ENCODE measurements at places on chromosomes 12 and 14. TPM values are rescaled to one million over a fixed set of nuclear protein-coding genes. Genes with fewer than 3 reads are reported as not detected.

PGF gene
- 7.3 TPM for total RNA-seq

OR6C76 gene
- total RNA-seq = not detected

SMCO2 gene
- not detected for total RNA-seq

DNA sequence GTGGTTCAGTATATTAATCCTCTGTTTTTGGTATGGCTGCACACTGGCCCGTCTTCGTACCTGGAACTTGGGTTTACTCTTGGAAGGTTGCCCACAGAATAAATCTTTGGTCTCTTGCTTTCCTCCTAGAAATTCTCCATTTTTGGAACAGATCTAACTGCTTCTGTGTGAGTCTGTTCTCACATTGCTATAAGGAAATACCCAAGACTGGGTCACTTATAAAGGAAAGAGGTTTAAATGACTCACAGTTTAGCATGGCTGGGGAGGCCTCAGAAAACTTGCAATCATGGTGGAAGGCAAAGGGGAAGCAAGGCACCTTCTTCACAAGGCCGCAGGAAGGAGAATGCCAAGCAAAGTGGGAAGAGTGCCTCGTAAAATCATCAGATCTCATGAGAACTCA, 407.8 kb upstream of the PDE3A start:
- no peak for DNase-seq

GRCh38 chr12:49535921-49536525, 2.8 kb upstream of the KCNH3 start:
- DNase-seq = no peak

DNA sequence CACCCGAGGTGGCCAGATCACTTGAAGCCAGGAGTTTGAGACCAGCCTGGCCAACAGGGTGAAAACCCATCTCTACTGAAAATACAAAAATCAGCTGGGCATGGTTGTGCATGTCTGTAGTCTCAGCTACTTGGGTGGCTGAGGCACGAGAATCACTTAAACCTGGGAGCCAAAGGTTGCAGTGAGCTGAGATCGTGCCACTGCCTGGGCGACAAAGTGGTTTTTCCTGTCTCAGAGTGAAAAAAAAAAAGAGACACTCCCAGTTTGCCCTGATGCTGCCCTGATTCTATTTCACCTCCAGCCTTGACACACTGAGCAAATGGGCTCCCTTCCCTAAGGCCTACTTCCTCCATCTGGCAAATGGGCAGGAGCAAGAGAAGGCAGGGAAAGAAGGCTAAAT, 28.5 kb upstream of the PLEK2 start:
- DNase-seq = peak; percentile 53

DNA sequence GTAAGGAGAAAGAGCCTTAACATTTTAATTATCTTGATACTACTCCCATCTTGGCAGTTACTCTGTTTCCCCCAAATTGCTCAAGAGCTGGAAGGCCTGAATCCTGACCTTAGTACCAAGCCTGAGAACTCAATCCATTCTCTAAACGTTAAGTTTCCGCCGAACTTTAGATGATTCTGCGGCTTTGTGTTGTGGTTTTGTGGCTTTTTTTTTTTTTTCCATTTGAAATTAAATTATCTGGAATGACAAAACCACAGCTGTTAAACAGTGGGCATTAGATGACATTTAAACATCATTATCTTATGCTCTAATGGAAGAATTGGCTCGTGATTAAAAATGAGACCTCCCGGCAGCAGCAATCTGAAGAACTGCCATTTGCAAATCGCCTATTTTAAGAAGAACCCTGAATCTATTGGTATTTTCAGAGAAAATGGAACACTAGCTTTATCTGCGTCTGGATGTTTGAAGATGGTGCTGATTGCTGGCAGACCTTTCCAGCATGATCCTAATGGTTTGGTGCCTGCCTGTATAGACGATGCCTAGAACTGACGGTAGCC, 38.4 kb downstream of the TMEM132C start:
- DNase-seq = no peak

- DNase-seq = no peak
Measured at GRCh38 chr14:32913725-32914124, 25.0 kb upstream of the NPAS3 start.

- DNase-seq = no peak
Measured at GRCh38 chr12:9509464-9510161, 98.1 kb downstream of the KLRB1 start.

DNA sequence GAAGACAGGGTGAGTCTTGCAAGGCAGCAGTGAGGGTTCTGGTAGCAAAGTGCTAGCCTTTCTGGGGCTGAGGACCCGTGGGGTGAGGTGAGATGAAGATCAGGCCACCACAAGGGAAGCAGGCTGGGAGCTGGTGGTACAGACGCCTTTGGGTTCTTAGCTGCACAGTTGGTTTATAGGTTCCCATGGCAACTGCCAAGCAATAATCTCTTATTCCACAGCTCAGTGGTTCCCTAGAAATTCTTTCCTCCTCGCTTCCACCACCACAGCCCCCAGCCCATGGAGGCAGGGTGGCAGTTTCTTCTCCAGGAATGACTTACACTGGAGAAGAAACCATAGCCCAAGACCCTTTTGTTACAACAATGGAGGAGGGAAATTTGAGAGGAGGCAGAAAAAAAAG, 82.1 kb downstream of the CMKLR1 start:
- no peak for DNase-seq

DNA sequence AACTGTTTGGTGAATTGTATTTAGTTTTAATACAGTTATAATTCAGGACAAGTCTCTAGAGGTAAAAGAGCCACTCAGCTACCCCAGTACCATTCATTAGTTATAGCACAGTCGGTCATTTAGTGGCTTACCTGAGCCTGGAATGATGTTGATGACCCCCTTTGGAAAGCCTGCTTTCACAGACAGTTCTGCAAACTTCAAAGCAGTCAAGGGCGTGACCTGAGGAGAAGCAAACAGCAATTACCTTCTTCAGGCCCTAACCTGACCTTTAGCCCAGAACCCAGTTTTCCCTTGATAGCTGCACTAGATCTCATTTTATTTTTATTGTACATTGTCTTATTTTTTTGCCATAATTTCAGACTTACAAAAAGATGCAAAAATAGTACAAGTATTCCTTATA, 43.8 kb downstream of the ALDH1L2 start:
- no peak for DNase-seq
